ENCODE measurements at places on chromosomes 3 and 15.

DNA sequence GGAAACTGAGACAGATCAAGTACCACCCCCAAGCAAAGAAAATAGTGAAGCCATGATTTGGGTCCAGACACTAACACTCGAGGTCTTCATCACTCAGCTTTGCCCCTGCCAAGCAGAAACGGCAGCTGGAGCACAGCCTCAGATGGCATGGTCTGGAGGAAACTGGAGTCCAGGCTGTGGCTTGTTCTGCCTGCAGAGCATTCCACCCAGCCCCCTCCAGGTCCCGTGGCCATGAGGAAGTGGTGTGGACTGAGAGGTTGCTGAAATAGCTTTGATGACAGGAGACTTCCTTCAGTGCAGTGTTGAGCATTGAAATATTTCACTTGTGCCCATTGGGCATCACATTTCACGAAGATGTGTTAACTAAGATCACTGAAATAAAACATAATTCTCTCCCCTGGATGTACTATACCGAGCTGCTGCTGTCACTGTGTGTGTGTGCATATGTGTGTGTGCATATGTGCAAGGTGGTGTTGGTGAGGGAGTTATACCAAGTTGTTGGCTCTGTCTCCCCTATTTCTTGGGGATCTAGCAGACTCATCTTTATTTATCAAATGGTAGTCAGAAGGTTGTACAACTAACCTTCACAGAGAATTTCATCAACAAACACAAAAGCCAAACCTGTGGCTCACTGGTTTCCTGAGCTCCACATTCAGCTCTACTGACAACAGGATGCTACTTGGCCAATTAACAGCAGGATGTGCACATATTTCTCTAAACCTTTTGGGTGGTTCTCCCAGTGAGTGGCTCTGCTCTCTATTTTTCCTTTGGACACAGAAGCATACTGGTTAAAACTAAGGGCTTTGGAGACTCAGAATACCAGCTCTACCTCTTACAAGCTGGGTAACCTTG, 660.1 kb upstream of the CFAP20DC start:
- DNase-seq = no peak

DNA sequence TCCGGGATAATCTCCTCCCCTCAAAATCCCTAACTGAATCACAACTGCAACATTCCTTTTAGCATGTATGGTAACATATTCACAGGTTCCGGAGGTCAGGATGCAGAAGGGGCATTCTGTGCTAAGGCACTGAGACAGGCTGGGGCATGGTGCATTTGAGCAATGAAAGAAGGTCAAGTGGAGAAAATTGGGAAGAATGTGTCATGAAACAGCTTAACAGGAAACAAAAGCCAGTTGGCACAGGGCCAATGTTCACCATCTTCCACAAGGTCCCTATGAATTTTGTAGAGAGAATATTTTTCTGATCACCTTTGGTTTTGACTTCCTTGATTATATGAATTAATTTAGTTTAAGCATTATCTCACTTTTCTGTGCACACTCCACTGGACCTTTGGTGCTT, 587.7 kb upstream of the NR2F2 start:
- no peak for DNase-seq

- no peak for DNase-seq
These were observed 19.7 kb upstream of the CLN6 start for GRCh38 chr15:68249058-68249713.

- DNase-seq = no peak
These were observed 8.5 kb downstream of the UQCC5 start for GRCh38 chr3:52544937-52545336.

DNA sequence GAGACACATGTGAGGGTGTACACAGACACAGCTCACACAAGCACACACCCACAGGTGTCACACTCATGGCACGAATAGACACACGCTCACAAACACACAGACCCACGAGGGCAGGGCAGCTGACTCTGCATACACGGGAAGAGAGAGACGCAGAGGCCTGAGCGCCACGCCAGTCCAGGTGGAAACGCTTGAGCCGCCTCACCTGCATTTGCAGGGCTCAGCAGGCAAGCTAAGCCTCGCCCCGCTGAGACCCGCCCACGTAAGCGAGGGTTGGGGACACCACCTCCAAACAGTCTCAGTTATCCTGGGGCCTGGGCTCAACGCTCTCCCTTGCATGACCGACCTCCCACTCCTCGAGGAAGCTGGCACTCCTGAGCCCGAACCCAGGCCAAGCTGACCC, 73.2 kb downstream of the TLE3 start:
- DNase-seq = no peak

GRCh38 chr3:148532326-148532725, 165.4 kb upstream of the AGTR1 start:
- no peak for DNase-seq
